Right ventricle myocardium inferior (tissue), 1 donor: ENCODE measurements at places on chromosomes 7 and 10. TPM values are rescaled to one million over a fixed set of nuclear protein-coding genes. Genes with fewer than 3 reads are reported as not detected.
A peak's percentile ranks its signal among the peaks of the same experiment; 100 is the strongest.

GRCh38 chr7:36283711-36284130 lies 105.9 kb upstream of the ANLN start:
- DNase-seq, result peak; percentile 93

FAM25C gene
- not detected for total RNA-seq

- no peak for DNase-seq
Measured at GRCh38 chr7:132494474-132494873, 81.8 kb downstream of the PLXNA4 start.

GRCh38 chr10:117534321-117535297 lies 7.9 kb upstream of the EMX2 start:
- no peak for DNase-seq

DNA sequence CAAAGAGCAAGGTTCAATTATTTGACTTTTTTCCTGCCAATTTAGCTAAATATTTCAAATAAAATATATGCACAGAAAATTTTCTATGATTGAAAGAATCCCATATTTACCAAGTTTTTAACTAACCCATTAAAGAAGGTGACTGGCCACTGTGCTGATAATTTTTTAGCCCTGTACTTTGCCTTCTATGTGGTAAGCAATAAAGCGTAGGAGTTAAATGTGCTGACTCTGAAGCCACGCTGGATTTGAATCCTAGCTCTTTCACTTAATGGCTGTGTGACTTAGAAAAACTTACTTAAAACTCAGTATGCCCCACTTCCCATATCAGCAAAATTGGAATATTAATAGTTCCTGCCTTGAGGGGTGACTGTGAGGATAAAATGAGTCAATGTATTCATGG lies 82.1 kb downstream of the NEUROD6 start:
- no peak for DNase-seq

DNA sequence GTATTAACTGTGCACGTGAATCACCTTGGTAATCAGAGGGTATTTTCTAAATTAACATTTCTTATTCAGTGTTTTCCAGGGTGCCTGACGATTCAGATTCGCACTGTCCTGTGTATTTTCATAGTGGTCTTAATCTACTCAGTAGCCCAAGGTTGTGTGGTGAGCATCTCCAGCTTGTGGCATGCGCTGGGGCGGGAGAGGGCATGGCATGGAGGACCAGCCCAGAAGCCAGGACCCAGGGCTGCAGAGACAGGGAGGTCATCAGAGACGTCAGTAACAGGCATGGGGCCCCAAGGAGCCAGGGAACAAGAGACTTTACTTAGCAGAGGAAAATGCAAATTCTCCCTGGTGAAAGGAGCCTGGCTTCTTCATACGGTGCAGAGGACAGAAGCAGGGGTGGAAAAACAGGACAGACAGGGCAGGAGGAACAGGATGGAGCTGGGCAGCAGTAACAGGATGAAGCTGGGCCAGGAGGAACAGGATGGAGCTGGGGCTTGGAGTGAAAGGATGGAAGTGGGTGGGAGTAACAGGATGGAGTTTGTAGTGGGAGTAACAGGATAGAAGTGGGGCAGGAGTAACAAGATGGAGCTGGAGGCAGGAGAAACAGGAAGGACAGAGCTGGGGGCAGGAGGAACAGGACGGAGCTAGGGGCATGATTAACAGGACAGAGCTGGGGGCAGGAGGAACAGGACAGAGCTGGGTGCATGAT lies 110.9 kb downstream of the ADCY1 start:
- DNase-seq, result no peak

TMEM248 gene
- 45.9 TPM for total RNA-seq

GBX1 gene
- 2.4 TPM for total RNA-seq

CSTF2T gene
- 21.3 TPM for total RNA-seq
